Left ventricle myocardium inferior (tissue), 1 donor: ENCODE measurements at places on chromosomes 12 and 14. TPM values are rescaled to one million over a fixed set of nuclear protein-coding genes. Genes with fewer than 3 reads are reported as not detected.
A peak's percentile ranks its signal among the peaks of the same experiment; 100 is the strongest.

EPYC gene
- total RNA-seq: not detected

CLEC1A gene
- 2.4 TPM for total RNA-seq

SLC15A4 gene
- 15.4 TPM for total RNA-seq

DNA sequence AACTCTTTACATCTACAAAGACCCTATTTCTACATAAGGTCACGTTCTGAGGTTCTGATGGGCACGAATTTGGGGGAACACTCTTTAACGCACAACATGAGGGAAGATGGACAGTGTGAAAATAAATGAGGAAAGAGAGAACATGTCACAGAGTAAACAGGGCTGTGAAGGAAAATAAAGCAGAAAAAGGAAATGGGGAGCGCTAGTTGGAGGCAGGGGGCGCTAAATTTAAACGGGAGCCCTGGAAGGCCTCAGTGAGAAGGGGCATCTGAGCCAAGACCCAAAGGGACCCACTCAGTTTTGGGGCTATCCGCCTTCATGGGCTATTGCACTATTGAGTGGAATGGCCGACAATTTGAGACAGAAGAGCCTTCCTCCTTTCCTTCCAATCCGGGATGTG is 50.5 kb downstream of the PLXNC1 start:
- no peak for DNase-seq

ERBB3 gene
- 2.3 TPM for total RNA-seq

LALBA gene
- total RNA-seq: not detected

CCDC92 gene
- total RNA-seq: 57.2 TPM

POTEM gene
- not detected for total RNA-seq

IFI27 gene
- total RNA-seq: 130 TPM

SERPINA3 gene
- 45.5 TPM for total RNA-seq

RNASE7 gene
- total RNA-seq: not detected

TRIAP1 gene
- 17.9 TPM for total RNA-seq

DNA sequence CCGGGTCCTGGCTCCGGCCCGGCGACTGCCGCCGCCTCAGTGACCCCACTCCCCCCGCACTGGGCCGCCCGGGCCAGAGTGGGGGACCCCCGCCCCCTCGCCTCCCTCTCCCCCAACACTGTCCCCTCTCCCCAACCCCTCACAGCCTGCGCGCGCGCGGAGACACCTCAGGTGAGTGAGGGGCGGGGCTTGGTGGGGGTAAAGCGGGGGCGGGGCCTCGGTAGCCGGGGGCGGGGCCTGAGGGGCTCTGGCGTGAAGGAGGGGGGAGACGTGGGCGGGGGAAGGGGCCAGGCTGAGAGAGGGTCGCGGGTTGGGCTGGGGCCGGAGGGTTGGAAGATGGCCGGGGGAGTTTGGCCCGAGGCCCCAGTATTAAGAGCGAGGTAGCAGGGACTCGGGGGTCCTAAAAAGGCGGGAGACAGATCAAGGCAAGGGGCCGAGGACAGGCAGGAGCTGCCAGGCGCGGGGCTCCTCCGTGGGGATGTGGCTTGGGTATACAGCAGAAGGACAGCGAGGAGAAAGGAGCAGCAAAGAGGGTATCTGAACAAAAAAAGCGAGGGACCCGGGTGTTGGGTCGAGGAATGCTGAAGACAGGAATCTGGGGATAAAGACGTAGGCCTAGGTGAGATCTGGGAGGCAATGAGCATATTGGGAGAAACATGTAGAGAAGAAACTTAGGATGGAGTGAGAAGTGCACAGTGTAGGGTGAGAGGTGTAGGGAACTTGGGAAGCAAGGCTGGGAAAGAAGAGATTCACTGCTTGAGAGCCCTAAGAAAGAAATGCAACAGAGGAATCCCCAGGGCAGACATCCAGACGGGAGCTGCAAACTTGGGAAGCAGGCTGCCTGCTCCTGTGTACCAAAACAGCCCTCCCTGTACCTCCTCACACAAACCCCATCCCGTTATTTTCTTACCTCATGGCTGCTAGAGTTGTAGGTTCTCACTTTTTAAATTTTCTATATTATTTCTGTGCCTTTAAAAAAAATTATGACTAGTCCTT is 10.8 kb downstream of the SUOX start:
- DNase-seq: peak; percentile 62

DNA sequence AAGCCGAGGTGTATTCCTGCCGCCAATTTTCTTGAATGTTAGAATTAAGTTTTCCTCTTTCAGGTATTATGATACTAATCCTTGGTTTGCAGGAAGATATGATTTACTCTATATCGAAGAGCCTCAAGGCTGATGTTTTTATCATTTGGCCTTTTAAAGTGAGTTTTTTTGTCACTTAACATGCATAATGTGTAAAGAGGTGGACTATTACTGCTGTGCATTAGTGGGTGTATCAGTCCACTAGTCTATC is 11.1 kb upstream of the TMPO start:
- DNase-seq: no peak

- no peak for DNase-seq
Observed at GRCh38 chr12:9052610-9053009, 63.1 kb downstream of the A2M start.

GRCh38 chr12:69935651-69936100 is 110.6 kb downstream of the MYRFL start:
- DNase-seq: no peak

GRCh38 chr12:1185460-1186182 is 194.6 kb downstream of the ERC1 start:
- DNase-seq: no peak

GRCh38 chr12:116613256-116613655 is 54.1 kb downstream of the MAP1LC3B2 start:
- DNase-seq: no peak

DNA sequence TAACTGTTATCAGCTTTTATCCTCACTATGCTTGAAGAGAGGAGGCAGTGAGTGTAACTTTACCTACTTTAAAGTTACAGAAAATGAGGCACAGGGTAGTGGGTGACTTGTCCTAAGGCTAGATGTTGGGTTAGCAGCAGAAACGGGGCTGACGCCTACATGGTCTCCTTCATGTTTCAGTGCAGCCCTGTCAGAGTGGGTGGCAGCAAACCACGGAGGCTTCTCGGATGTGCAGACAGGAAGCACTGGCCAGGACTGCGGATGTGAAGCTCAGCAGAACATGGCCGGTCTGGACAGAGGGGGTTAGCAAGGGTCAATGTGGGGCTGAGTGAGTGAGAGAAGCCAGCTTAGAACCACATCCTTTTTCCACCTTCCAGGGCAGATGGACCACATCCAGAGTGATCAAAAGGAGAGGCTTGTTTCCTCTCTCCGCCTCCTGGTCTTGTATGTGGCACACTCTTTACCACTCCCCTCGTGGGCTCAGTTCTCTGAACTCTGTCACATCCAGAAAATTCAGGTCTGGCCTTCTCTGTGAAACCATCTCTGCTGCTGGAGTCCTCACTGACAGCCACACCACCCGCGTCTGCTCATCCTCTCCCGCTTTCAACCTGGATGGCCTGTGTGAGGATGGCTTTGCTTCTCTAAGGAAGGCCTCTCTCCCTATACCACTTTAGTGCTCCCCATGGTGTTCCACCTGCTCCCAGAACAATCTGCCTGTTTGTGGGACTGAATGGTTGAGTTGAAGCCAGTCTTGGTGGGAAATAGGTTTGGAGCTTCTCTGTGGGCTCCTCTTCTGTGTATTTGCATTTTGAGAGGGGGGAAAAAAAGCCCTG is 14.1 kb downstream of the SUSD6 start:
- peak; percentile 72 for DNase-seq

- no peak for DNase-seq
Observed at GRCh38 chr12:33703221-33703620, 263.6 kb upstream of the SYT10 start.

ENO2 gene
- 14.8 TPM for total RNA-seq

GRCh38 chr12:2306012-2306411 is 253.2 kb downstream of the CACNA1C start:
- no peak for DNase-seq

IPO8 gene
- 25.2 TPM for total RNA-seq

- DNase-seq: no peak
Observed at GRCh38 chr12:109358154-109358869, 10.6 kb downstream of the MYO1H start.

GRCh38 chr12:131001493-131001892 is 47.8 kb downstream of the ADGRD1 start:
- no peak for DNase-seq

GRCh38 chr12:24997970-24998582 is 49.2 kb upstream of the BCAT1 start:
- no peak for DNase-seq

PAPLN gene
- total RNA-seq: 1.2 TPM
